ENCODE measurements at places on chromosomes 3 and 15. TPM values are rescaled to one million over a fixed set of nuclear protein-coding genes. Genes with fewer than 3 reads are reported as not detected.

GRCh38 chr3:40800343-40800742, 275.6 kb downstream of the ZNF621 start:
- DNase-seq: peak; percentile 43

- no peak for DNase-seq
Observed at GRCh38 chr3:30581067-30581585, 25.3 kb upstream of the TGFBR2 start.

GRCh38 chr15:98416222-98416855, 232.0 kb upstream of the IGF1R start:
- no peak for DNase-seq

DNA sequence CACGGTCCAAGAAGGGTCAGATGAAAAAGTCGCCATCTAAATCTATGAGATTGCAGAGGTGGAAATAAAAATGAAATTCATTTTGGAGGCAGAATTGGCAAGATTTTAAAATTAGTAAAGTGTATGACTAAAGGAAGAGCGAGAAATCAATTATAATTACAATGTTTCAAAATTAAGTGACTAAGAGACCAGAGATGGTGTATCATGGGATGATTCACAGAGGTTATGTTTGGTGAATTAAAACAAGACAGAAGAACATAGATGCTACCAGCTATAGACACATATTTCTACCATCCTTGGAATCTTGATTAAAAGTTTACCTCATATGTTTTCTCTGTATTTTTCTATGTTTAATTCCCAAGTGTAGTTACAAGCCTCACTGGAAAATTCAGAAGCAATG, 308.9 kb upstream of the DNAJC19 start:
- DNase-seq: no peak

DNA sequence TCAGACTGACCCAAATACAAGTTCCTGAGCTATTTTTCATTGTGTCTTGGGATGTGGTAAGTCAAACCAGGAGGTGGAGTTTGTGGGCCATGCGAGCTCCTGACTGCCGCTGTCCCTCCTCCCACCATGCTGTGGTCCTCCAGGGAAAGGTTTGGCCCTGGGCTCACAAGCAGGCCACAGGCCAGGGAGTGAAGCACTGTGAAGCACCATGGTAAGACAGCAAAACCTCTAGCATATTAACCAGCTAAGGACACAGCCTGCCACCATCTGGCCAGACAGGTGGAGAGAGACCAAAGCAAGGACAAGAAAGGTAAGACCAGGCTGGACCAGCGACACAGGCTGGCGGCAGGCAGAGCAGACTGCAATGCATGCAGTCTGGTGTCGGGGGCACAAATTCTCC, 15.3 kb downstream of the RAB43 start:
- no peak for DNase-seq

DNA sequence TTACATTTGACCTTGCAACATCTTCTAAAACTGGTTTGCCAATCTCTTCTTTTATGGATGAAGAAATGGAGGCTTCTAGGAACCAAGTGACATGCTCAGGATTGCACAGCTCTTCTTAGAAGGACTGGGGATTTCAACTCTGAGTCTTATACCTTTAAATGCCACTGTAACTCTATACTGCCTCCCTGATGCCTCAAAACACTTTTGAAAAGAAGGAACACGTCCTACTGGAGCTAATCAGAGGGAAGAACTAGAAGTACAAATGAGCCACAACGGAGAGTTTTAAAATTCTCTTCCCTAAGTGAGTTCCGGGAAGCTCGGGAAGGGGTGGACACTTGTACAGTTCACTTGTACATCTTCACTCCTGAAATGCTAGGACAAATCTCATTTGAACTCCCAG, 949 bp upstream of the MITF start:
- DNase-seq: no peak

DNA sequence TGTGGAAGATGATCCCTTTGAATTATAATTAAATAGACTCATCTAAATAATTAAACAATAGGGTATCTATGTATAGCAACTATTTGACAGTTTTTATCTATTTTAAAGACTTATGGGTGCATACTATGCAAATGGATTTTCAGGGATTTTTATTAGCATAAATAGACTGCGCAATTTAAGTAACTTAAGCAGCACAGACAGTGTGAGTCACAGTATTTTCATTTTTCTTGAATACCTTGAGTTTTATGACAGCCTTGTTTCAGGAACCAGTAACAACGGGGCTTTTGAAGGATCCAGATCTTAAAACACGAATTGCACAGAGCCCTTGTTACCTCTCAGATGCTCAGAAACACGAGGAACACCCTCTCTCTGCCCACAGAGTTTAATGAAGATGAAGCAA, 175.5 kb upstream of the CD96 start:
- no peak for DNase-seq

DNA sequence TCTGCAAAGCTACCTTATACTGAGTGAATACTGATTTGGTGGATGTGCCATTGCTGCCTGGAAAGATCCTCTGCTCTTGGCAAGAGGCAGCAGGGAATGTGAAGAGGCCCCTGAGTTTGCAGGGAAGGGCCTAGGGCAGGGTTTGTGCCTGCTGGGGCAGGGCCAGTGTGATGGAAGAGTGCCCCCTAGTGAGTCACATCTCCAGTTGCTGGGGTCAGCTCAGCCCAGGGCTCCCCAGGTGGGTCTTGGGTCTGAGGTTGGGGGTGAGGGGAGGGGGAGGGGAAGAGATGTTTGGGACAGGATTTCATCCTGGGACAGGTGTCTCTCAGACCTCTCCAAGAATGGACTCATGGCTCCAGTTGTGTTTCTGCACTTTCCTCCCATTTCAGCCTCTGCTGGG, 4.1 kb upstream of the AMOTL2 start:
- no peak for DNase-seq

DNA sequence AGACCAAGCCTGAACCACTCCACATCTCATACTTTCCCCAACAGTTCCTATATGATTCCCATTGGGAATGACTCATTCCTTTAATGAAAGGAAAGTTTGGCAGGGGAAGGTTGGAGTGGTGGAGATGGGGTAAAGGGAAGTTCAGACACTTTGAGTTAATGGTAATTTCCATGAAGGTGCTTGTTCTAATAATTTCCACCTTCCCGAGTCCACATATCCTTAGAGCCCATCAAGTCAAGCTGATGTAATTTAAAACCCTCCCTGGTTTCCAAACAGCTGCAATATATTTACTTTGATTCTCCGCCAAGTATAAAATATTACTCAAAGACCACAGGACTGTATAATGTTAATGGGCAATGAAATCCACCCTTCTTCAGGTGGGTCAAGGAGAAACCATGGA, 95.0 kb upstream of the GALNT15 start:
- no peak for DNase-seq

- DNase-seq: no peak
Observed at GRCh38 chr3:125236331-125236903, 23.9 kb upstream of the SLC12A8 start.

GRCh38 chr3:71584394-71585011, 975 bp upstream of the FOXP1 start:
- DNase-seq: peak; percentile 41

- DNase-seq: no peak
Observed at GRCh38 chr3:72379500-72380187, 468.6 kb downstream of the SHQ1 start.

DNA sequence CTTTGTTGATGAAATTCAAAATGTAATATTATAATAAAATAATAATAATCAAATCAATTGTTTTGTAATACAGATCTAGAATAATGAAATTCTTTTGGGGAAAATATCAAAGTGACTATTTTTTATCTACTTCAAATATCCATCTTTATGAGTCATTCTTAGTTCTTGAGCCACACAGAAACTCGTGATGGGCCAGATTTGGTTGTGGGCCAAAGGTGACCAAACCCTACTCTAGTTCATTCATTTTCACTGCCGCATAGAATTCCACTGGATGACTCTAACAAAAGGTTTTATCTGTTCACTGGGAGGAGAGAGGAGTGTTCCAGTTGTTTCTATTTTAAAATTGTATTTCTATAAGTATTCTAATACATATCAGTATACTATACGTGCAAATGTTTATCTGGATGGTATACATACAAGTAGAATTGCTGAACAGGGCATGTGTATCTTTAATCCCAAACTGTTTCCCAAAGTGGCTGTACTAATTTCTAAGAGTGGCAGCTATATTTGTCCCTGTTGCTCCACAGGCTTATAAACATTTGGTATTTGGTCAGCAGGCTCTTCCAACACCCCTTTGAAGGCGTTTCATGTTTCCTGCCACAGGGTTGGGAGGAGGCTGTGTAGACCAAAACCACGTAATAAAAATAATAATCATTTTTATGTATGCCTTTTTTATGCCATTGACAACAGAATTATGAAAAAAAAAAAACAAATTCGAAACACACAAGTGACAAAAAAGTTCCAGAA, 7.3 kb upstream of the RTP3 start:
- DNase-seq: no peak

GRCh38 chr3:76812649-76813242, 227.2 kb upstream of the ROBO2 start:
- no peak for DNase-seq

DNA sequence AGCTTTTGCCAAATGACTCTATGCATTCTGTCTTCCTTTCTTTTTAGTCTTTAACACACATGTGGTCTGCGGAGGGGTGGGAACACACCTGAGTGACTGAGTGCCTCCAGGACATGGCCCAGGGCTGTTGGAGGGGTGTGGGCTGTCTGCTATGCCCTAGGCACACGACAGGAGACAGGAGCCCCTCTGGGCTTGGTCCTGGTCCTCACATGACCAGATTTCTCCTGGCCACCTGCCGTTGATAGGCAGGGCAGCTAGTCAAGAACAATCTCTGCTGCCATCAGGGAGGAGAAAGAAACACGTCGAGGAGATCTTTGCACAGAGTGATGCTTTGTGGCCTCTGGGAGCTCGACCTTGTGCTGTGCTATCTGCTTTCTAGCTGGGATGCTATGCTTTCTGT, 176.6 kb downstream of the KLF13 start:
- DNase-seq: no peak

DNA sequence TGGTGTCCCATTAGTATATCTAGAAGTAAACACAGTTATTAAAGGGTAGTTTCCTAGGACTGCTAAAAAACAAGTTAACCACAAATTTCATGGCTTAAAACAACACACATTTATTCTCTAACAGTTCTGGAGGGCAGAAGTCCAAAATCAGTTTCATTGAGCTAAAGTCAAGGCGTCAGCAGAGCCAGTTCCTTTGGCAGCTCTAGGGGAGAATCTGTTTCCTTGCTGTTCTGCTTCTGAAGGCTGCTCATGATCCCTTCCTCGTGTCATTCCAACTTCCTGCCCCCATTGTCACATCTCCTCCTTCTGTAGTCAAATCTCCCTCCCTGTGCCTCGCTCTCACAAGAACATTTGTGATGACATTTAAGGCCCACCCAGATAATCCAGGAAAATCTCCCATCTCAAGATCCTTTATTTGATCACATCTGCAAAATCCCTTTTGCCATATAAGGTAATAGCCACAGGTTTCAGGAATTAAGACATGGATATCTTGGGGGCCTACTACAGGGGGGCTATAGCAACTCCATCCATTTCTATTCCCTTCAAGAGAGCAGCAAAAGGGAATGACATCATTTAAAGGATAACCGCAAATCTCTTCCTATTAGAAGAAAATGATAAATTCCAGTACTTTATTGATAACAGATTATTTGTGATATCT, 50.1 kb downstream of the GPR176 start:
- no peak for DNase-seq

GRCh38 chr3:127034990-127035652, 52.2 kb downstream of the PLXNA1 start:
- no peak for DNase-seq

GRCh38 chr15:101613130-101614000, 38.8 kb downstream of the TM2D3 start:
- DNase-seq: no peak

DNA sequence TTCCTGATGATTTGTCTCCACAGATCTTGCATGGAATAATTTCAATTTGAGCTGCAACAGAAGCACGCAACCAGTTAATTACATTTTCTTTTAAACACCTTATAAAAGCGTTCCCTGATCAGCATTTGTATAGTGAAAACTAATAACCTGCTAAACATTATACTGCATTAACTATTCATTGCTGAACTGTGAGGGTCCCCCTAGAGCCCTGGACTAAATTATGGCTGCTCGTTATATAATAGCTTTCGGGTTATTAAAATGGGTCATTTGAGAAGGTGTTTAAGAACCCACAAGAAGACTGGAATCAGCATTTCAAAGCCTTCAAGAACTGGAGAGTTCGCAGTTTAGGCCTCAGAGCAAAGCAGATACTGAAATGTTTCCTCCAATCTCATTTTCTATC, 52.9 kb upstream of the ICE2 start:
- no peak for DNase-seq

DNA sequence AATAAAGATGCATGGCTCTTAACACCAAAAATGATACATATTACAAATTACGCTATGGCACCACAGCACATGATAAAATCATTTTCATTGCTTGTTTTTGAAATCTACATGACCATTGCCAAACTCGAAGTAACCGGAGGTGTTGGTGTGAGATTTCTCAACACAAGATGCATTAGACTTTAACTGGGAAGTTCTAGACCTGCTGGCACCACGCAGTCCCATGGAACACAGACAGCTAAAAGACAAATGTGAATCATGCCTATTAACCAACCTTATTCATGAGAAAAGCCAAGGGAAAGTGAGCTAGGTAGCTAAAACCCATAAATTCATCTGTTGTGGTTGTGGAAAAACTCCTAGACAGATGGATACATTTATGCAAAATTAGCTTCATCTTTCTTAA, 595.4 kb downstream of the FOXP1 start:
- DNase-seq: no peak

DNA sequence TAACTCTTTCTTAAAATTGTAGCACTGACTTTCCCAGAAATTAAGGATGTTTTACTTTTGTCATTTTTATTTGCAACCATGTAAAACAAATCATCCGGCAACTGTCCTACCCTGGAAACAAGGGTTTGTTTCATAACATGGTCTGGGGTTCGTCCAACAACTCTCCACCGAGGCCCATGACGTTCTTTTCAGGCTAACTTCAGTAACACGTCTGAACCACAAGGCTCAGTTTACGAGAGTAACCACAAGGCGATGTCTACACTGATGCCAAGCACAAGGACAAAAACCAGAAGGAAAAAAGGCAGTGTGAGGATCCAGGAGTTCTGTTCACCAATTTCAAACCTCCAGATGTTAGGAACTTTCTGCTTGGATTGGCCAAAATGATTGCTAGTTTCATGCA, 546.1 kb downstream of the NTRK3 start:
- no peak for DNase-seq

- no peak for DNase-seq
Observed at GRCh38 chr15:41852736-41853590, 14.3 kb downstream of the PLA2G4B start.

The CLDN16 gene
- 0.21 TPM for polyA plus RNA-seq

The MYRIP gene
- polyA plus RNA-seq: not detected

The CLDN18 gene
- polyA plus RNA-seq: not detected

The IL17RD gene
- polyA plus RNA-seq: 0.89 TPM

The ZDHHC19 gene
- polyA plus RNA-seq: 0.15 TPM

The GOLGA8K gene
- 0.87 TPM for polyA plus RNA-seq

The SAMD7 gene
- polyA plus RNA-seq: not detected

The PEX5L gene
- 0.06 TPM for polyA plus RNA-seq

The CACNA2D2 gene
- 0.41 TPM for polyA plus RNA-seq

The EBLN2 gene
- 1.4 TPM for polyA plus RNA-seq

The AADAC gene
- polyA plus RNA-seq: 17.0 TPM
